ENCODE measurements at places on chromosomes 12 and 14.

DNA sequence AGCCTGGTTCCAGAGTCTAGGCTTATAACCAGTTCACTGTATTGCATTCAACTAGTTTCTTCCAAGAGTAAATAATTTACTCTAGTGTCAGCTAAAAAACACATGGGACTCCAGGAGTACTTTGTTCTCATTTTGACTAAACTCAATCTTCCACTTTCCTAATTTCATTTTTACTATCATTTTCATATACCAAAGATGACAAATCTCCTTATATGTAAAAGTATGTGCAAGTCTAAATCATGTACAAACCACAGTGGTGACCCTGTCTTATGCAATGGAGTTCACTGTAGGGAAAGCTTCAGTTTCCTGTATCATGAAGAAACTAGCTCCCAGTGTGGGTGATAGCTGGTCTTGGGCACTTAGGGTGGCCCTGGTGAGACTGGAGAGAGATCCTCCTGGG, 151.6 kb downstream of the HELB start:
- no peak for DNase-seq

GRCh38 chr12:26678697-26679660, 154.0 kb downstream of the ITPR2 start:
- peak; percentile 94 for DNase-seq

- DNase-seq: no peak
Observed at GRCh38 chr14:98408024-98408555, 863.9 kb downstream of the BCL11B start.

DNA sequence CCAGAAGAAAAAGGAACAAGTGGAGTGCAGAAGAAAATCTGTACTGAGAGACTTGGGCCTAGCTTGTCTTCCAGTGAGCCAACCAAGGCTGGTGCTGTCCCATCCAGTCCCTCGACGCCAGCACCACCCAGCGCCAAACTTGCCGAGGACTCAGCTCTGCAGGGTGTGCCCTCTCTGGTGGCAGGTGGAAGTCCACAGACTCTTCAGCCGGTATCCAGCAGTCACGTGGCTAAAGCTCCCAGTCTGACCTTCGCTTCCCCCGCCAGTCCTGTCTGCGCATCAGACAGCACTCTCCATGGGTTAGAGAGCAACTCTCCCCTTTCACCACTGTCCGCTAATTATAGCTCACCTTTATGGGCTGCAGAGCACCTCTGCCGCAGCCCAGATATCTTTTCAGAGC, 15.6 kb downstream of the CIPC start:
- no peak for DNase-seq

DNA sequence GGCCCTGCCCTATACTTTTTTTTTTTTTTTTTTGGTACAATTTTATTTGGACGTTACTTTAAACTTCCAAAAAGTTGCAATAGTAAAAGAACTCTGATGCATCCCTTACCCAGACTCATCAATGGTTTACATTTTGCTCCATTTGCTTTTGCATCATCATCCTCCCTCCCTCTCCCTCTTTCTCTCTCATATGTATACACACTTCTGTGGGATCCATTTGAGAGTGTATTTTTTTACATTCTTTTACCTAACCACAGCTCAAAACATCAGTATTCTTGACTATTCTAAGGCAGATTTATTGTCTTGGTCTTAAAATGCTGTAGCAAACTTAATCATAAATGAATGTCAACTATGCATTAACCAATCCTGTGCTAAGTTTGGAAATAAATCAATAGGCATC, 111.6 kb downstream of the PRICKLE1 start:
- DNase-seq: no peak

GRCh38 chr14:53027041-53027440, 76.2 kb upstream of the FERMT2 start:
- DNase-seq: no peak

- no peak for DNase-seq
Observed at GRCh38 chr12:13198241-13198640, 1.7 kb downstream of the EMP1 start.

GRCh38 chr12:129483111-129483893, 420.5 kb downstream of the TMEM132D start:
- no peak for DNase-seq

GRCh38 chr14:64675312-64675711, 28.9 kb upstream of the PLEKHG3 start:
- DNase-seq: no peak

GRCh38 chr12:20269337-20270067, 98.8 kb upstream of the PDE3A start:
- DNase-seq: no peak

DNA sequence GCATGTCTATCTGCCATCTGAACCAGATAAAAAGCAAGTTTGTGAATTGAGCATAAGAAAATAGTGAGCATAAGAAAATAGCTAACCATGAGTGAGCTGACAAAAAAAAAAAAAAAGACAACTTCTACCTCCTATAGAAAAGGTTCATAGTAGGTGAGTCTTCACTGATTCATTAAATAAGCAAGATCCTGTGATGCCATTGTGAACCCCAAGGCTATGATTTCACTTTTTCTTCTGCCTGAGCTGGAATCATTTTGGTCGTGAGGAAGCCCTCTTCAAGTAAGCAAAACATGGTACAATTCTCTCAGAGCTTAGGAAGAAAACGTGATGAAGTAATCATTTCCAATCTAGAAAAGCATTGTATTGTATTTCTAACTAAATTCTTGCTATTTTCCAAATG, 1.2 kb downstream of the PIK3C2G start:
- DNase-seq: no peak

GRCh38 chr14:102046337-102047278, 40.2 kb downstream of the HSP90AA1 start:
- peak; percentile 72 for DNase-seq

DNA sequence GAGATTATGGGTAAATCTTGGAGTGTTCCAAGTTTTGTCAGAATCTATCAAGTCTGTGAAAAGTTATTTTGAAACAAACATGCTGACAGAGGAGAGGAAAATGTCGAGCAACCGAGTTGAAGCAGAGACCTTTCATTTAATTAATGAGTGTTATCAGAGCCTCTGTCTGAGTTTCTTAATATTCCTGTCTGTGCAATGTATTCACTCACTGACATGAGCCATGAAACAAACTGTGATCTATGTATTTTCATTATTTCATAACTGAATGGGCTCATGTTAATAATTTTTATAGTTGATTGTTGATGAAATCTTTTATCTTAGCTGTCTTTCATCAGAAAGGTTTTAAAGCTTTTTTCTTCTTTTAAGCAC, 144.2 kb upstream of the FAR2 start:
- no peak for DNase-seq

Data from A673 (cell line).